ENCODE measurements at places on chromosomes 12 and 14.

DNA sequence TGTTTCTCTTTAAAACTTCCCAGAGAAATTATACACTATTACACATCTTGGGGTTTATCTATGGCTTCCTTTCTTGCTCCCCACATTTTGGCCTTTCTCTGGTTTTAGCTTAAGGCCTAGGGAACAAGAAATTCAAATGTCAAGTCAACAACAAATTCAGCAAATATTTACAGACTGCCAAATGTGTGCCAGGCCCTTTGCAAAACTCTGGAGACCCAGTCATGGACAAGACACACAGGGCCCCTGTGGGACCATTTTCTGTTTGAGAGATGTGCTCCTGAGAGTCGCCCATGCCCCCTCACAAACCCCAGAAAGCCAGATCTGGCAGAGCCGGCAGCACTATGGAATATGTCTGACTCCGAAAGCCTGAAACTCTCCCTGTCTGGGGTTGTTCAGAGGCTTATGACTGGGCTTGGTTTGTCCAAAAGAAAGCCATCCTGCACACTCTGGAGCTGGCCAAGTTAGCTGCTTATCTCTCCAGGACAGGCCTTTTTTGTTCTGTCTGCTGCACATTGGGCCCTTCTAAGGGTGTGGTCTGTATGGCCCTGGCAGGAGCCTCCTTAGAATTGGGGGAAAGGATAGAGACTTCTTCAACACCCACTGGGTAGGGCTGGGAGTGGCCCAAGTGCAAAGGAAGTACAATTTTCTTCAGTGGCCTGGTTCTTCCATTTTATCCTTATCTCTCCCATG is 1.1 kb upstream of the KRT3 start:
- DNase-seq, result no peak

DNA sequence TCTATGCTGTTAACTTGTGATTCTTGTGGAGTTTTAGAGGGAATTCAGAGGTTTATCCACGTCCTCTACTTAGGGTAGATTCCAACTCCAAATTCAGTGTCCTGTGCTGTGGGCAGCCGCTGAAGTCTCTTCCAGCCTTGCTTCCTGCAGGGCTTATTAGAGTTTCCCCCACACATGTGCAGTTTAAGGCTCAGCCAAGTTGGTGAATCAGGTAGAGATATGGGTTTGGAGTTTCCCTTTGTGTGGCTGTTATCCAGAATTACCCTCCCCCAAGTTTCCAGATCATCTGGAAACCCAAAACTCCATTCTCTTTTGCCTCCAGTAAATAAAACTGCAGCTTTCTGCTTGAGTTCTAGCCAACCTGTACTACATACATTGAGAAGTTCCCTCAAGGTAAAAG is 853.7 kb downstream of the GALC start:
- peak; percentile 19 for DNase-seq

GRCh38 chr14:101237252-101237616 is 324.1 kb upstream of the DIO3 start:
- DNase-seq, result no peak

DNA sequence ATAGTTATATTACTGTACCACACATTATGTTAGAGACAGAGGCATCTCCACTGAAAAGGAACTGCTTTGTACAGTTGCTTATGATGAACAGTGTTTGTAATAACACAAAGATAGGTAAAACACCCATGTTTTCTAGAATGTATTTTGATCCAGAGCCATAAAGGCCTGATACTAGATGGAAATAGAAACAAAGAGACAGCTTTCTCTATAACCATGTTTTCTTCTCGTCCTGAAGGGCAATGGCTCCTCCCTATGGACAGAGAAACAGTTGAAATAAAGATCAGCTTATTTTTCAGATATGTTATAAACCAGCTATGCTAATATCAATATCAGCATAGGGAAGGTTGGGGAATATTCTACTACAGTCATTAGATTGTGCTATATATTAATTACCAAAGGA is 109.2 kb downstream of the ATXN7L3B start:
- no peak for DNase-seq

GRCh38 chr14:101877766-101878165 is 86.6 kb upstream of the DYNC1H1 start:
- no peak for DNase-seq

DNA sequence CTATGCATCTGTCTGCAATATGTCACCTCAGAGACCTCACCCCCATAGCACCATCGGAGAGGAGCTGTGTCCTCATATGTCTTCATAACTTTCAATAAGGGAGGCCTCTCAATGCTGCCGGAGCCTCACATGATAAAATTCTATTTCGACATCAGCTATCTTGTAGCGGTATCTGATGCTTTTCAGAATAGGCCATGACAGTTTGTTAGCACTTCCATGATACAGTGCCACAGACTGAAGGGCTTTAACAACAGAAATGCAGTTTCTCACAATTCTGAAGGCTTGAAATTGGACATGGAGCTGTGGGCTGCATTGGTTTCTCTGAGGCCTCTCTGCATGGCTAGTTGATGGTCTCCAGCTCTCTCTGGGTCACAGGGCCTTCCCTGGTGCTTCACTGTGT is 125.0 kb upstream of the PZP start:
- no peak for DNase-seq

DNA sequence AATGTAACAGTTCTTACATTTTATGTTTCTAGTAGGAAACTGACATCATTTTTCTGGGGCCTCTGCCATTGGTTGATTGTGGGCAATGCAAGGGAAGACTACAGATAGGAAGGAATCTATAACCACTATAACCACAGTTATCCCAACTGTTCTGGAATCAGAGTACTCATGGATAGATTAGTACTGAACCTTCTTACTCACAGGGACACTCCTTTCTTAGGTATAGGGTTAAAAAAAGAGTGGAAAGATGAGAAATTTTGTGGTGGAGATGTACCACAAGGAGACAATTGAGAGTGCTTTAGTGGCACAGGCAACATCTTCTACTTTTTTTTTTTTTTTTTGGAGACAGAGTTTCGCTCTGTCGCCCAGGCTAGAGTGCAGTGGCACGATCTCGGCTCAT is 21.0 kb downstream of the TMEM116 start:
- DNase-seq, result peak; percentile 58

GRCh38 chr14:58430156-58430555 is 2.6 kb downstream of the KIAA0586 start:
- DNase-seq, result peak; percentile 28

GRCh38 chr14:103395244-103395643 is 10.0 kb downstream of the MARK3 start:
- no peak for DNase-seq

DNA sequence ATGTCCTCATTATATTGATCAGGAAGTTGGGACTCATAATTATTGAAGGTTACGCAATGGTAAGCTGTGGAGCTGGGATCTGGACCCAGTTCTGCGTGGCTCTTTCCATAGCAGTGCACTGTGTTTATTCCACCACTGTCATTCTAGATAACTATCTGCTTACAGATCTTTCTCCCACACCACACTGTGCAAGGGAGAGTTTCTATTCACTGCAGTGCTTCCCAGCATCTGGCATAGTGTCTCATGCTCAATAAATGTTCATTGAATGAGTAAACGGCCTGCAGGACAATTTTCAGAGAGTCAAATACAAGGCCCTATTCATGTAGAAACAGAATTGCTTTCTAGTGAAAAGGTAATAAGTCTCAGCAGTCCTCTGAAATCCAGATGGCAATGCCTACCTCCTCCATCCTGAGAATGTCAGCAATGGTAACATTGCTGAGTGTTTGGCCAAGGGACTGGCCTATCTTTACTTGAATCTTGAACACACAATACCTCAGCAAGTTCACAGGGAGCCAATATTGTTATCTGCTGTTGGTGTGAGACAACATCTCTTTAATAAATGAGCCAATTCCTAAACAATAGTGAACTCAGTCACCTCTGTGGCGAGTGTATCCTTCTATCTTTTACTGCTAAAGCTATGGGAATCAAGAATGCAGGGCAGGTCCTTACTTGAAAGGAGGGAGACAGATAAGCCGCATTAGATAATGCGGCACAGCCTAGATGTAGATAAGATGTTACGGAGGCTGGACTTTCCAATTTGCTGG is 332.4 kb upstream of the PRICKLE1 start:
- no peak for DNase-seq

- no peak for DNase-seq
Measured at GRCh38 chr14:49920935-49921334, 28.1 kb downstream of the ARF6 start.

- DNase-seq, result peak; percentile 92
Measured at GRCh38 chr14:23694085-23694948, 58.2 kb downstream of the DHRS2 start.

- no peak for DNase-seq
Measured at GRCh38 chr12:129373746-129374145, 520.5 kb downstream of the GLT1D1 start.

DNA sequence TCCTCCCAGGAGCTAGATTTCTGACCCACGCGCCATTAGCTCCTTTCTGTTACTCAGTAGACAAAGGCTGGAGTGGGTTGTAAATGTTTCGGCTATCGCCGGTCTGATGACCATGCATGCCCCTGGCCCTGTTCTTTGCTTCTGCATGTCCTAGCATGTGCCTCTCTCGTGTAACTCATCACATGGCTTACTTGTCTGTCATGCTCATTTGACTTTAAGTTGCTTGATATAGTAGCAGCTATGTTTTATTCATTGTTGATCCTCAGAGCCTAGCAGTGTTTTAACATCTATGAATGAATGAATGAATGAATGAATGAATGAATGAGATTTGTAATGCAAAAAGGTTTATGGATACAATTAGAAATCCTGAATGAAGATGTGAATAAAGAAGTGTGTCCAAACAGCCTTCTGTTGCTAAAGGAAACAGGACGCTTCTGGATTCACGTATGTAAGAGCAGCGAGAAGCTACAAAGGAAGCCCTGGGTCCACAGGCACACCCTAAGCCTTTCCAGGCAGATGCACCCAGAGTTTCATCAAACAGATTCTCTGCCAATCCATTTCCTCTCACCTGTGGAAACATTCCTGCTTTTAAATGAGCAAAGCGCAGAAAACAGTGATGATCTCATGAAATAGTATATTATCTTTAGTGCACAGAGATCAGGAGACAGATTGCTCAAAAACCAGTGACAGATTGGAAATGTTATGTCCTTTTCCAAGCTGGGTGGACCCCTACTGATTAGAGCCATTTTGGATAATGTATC is 3.4 kb downstream of the GSG1 start:
- DNase-seq, result no peak

Measured in fibroblast of skin of right biceps (primary cell).